Germinal center (tissue), 1 donor: ENCODE measurements at places on chromosomes 6 and 20.
A peak's percentile ranks its signal among the peaks of the same experiment; 100 is the strongest.

- DNase-seq: no peak
These were observed 19.6 kb downstream of the SLC22A2 start for GRCh38 chr6:160238761-160239751.

DNA sequence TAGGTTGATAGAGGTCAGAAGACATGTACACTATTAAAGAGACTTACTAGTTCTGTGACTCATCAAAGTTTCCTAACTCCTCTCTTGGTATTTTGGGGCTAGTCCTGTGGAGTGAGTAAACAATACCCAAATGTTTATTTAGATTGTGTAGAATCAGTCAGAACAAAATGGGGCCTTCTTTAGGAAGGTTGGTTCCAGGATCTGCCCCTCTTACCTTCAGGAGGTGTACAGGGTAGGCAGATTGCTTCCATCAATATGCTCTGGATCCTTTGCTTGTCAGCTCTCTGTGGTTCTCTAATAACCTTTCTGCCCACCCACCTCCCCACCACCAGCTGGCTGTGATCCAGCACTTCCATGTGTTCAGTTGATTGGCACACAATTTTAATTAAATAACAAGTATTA, 107.0 kb downstream of the POPDC3 start:
- DNase-seq: no peak

GRCh38 chr6:35931120-35931561, 10.2 kb upstream of the SRPK1 start:
- DNase-seq: no peak

- no peak for DNase-seq
These were observed 23.9 kb upstream of the NAA20 start for GRCh38 chr20:19992996-19993908.

DNA sequence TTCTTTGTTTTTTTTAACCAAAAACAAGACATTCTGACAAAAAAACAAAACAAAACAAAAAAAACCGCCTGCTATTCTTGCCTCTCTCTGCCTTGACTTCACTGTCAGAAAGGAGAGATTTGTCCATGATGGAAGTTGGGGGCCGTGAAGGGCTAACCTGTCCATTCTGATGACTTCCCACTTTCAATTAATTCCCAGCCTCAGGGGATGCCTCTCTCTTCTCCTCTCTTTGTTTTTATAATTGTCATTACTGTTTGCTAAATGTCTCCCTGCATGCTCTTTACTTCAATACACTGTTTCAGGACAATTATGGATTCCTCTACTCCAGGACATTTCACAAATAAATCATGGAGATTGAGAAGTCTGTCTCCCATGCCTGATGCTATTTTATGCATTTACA, 130.5 kb upstream of the CNR1 start:
- DNase-seq: no peak

DNA sequence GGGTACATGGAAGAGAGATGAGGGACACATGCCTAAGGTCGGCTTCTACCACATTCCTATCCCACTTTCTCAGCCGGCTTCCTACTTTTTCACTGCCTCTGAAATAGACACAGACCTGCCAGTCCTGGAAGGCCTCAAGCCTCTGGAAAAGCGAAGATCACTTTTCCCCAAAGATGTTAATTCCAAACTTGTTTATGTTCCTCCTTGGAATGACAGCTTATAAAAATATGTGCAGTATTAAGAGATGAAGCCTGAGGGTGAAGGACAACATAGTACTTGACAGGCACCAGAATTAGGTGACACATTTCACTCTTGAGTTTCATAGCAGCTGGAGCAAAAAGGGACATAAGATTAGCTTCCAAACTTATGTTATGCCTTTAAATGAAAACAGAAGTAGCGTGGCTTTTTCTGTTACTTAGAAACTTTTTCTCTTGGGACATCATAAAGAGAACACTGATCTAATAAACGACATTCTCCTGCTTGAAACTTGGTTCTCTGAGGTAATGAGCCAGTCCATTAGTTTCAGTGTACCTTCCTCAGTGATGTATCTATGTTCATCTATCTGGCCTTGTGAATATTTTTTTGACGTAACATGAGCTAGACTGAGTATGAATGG, 25.3 kb downstream of the FOXO3 start:
- no peak for DNase-seq

GRCh38 chr6:53369876-53370515, 21.2 kb upstream of the ELOVL5 start:
- no peak for DNase-seq

- no peak for DNase-seq
These were observed 139.2 kb downstream of the AHI1 start for GRCh38 chr6:135358251-135358821.

DNA sequence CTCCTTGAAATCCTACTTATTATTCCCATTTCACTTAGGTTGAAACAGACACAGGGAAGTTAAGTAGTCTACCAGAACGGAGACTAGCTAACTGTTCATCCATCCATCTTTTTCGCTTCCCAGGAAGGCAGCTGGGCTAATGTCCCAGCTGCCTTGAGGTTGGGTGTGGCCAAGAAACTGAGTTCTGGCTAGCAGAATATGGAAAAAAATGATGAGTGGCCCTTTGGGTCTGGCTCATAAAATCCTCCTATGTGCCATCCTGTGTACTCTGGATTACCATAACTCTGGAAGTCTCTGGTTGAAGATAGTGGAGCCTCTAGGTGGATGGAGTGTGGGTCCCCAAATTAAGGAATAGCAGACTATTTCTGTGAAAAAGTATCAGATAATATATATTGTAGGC, 206.2 kb downstream of the HIVEP2 start:
- no peak for DNase-seq

DNA sequence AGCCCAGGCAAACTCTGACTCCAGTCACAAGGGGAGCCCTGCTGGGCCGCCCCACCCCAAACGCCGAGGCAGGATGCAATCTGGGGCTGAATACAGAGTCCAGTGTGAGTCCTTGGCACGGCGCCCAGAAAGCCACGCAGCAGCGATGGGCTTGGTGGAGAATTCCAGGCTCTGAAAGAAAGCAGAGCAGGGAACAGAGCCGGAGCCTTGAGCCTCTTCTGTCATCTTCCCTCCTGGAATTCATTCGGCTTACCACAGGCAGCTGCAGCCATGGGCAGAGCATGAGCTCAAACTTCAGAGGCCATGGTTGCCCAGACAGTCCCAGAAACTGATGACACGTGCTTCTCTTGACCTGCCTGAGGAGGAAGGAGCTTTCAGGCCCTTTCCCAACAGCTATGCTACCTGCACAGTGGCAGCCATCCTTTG, 441.1 kb upstream of the JARID2 start:
- DNase-seq: no peak

GRCh38 chr6:134447423-134447822, 129.5 kb upstream of the SGK1 start:
- DNase-seq: no peak

DNA sequence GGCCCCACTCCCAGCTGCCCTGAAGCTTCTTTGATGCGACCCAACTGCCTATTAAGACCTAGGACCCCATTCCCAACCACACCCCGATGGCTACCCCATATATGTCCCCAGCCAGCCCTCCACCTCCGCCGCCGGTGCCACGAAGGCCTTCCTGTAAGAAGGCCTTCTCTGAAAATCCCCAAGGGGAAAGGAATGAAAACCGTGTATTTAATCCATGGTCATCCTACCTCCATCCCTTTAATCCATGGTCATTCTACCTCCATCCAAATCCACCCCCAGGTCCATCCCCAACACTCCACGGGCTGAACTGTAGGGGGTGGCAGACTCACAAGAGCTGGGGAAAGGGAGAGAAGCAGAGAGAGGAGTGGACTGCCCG, 545 bp upstream of the VSX1 start:
- DNase-seq: no peak

- DNase-seq: no peak
These were observed 401.6 kb upstream of the SULF2 start for GRCh38 chr20:48186915-48187314.

GRCh38 chr6:147157930-147158329, 46.3 kb upstream of the STXBP5 start:
- DNase-seq: no peak

DNA sequence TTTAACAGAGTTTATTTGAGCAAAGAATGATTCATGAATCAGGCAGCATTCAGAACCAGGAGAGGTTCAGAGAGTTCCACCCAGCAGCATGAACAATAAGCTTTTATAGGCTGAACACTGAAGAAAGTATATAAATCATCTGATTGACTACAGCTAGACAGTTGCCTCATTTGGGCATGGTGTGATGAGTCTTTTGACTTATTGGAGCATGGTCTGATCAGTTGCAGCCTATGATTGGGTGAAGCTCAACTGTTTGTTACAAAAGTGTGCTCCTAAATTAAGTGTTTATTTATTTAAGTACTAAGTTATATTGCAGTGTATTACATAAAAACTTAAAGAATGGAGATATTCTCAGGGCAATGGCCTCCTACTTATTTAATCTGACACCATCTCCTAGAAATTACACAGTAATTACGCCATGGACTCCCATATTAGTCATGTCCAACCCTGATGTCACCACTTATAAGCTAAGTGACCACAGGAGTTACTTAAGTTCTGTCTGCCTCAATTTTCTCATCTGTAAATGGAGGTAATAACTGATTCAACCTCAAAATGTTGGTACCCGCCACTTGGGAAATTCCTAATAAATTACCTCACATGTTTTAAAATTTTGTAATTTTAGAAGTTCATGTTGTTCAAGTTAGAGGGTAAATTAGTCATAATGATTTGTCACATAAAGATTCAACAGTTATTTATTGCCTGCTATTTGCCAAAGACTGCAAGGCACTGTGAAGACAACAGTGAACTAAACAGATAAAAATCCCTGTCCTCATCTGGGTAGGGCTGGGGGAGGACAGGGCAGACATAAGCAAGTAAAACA, 15.2 kb upstream of the ROS1 start:
- DNase-seq: no peak

DNA sequence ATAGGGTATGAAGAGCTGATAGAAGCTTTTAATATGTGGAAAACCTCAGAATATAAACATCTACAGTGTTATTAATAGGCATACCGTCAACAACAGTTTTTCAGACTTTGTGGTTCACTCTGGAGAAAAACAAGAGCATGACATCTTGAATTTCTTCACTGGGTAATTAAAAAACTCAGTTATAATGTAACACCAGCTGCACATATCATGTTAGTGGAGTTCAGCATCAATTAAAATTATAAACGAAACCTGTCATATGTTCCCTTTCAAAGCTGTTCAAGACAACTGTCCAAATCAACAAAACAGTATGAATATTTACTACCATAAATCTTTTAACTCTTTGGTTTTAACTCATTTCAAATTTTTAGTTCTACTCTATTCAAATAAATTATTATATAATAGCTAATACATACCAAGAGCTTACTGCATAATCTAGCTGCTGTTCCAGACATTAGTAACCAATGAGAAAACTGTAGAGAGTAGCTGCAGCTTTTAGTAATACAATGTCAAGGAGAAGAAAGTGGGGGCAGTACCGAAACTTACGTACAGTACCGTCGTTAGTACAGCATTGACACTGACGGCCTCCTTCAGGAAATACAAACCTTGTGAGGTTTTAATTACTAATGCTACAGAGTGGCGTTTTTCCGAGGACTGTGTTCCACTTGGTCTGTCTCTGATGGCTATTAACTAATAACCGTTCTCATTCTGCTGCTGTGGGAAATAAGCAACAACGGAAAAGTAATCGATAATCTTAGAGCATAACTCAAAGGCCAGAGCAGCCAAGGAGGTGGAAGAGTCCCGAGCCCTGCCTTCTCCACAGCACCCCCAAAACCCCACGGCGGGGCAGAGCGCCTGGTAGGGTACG, 532 bp upstream of the PM20D2 start:
- peak; percentile 63 for DNase-seq

- DNase-seq: no peak
These were observed 21.6 kb upstream of the RAET1L start for GRCh38 chr6:150046943-150047342.
